Activated T-cell treated with anti-CD3 and anti-CD28 coated beads, Interleukin-2, amount 50 U/mL, for 4 hours (primary cell): ENCODE measurements at places on chromosomes 3 and 15.

GRCh38 chr3:149174901-149175300 is 45.5 kb downstream of the HPS3 start:
- no peak for DNase-seq

DNA sequence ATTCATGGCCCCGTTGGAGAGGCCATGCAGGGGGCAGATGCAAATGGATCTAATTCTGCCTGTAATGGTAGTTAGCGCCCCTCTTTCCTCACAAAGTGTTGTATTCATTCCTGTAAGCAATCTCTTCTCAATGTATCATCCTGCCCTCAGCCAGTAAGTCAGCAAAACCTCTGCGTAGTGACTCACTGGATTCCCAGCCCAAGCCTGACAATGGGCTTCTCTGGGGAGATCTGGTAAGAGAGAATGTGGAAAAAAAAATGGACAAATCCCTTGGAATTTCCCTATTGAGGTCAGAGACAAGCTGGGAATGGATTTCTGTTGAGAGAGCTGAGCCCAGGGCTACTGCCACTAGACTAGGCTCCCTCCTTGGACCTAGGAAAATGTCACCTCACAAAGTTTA is 25.4 kb downstream of the ADPGK start:
- DNase-seq, result no peak

GRCh38 chr15:89150762-89151664 is 62.8 kb downstream of the ABHD2 start:
- DNase-seq, result no peak

DNA sequence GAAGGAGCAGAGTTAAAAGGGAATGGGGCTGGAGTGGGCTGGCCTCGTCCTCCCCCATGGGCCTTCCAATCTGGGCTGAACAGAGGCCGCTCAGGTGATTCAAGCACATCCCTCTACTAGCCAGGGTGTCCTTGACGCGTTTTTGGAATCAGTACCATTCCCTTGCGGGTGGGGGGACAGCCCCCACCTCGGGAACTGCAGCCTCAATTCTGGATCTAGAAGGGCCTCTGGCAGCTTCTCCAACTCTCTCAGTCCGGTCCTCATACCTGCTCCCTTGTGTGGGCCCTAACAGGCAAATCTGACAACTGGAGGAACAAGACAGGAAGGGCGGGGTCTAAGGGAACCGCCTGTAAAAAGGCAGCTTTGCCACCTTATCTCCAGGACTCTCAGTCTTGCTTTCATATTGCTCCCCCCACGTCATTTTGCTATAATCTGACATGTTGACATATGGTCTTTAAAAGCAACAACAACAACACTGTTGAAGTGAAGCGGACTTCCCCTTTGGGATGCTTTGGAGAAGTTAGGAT is 802 bp upstream of the CHRNB4 start:
- DNase-seq, result no peak

DNA sequence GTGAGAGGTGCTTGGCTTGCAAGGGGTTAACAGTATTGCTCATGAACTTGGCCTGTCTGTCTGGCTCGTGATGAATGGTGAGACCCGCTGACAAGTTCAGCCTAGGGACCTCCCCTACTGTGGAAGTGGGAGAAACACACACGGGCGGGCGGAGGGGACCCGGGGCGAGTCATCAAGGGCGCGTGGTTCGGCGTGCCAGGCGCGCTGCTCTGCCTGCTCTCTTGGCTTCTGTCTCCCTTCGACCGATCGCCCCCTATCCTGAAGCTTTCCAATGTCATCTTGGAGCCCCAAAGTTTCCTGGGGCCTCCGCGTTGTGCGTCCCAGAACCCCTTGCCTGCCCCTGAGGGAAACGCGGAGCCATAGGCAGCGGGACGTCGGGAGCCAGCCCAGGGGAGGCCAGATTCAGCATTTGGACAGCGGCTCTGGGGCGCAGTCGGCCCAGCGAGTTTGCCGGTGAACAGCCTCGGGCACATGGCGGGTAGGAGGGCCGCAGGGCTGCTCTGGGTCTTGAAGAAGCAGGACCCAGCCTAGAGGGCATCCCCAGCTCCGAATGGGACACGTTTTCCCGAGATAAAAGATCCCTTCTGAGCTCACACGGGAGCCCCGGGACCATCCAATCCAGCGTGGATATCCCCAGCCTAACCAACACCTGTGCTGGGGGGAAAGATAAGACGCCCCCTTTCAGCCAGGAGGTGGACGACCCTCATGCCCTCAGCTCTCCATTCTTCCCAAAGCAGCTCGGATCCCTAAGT is 27.0 kb upstream of the POLG start:
- peak; percentile 46 for DNase-seq

GRCh38 chr3:142881445-142882224 is 7.2 kb downstream of the PCOLCE2 start:
- DNase-seq, result no peak

DNA sequence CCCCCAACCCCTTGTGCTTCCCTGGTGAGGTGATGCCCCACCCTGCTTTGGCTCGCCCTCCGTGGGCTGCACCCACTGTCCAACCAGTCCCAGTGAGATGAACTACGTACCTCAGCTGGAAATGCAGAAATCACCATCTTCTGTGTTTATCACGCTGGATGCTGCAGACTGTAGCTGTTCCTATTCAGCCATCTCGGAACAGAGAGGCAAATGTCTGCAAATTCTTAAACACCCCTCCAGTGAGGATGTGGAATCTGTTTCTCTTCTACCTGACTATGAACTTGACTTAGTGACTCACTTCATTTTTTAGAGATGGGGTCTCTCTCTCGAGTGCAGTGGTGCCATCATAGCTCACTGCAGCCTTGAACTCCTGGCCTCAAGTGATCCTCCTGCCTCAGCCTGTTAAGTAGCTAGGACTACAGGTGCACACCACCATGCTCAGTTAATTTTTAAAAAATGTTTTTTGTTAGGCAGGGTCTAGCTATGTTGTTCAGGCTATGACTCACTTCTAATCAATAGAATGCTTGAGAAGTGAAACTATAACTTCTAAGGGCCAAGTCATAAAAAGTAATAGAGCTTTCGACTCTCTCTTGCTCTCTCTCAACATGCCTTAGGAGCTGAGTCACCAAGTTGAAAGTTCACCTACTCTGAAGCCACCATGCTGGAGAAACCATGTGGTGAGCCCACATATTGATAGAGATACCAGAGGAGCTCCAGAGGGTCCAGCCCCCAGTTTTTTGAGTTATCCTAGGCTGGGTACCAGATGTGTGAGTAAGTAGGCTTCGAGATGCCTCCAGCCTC is 11.5 kb upstream of the PARP14 start:
- DNase-seq, result no peak

- no peak for DNase-seq
Observed at GRCh38 chr3:126659915-126660886, 5.3 kb upstream of the TXNRD3 start.

DNA sequence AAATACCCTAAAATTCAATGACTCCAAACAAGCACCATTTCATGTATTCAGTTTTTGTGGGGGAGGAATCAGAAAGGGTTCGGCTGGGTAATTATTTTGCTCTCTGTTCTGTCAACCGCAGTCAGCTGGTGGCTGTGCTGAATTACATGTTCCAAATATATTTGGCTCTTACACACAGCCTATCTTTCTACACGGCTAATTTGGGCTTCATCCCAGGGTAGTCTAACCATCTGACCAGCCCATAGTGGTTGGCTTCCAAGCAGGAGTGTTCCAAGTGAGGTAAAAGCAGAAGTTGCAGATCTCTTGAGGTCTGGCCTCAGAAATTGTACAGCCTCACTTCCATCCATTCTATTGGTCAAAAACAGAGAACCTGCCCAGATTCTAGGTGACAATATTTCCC is 760.8 kb upstream of the SEMA6D start:
- no peak for DNase-seq
